ENCODE measurements at places on chromosomes 2 and 18.

- DNase-seq = no peak
These were observed 376.4 kb downstream of the INSIG2 start for GRCh38 chr2:118464546-118465265.

GRCh38 chr18:63106727-63107126, 212.8 kb downstream of the BCL2 start:
- DNase-seq = no peak

- DNase-seq = no peak
These were observed 219.2 kb downstream of the LRP1B start for GRCh38 chr2:141911485-141912066.

DNA sequence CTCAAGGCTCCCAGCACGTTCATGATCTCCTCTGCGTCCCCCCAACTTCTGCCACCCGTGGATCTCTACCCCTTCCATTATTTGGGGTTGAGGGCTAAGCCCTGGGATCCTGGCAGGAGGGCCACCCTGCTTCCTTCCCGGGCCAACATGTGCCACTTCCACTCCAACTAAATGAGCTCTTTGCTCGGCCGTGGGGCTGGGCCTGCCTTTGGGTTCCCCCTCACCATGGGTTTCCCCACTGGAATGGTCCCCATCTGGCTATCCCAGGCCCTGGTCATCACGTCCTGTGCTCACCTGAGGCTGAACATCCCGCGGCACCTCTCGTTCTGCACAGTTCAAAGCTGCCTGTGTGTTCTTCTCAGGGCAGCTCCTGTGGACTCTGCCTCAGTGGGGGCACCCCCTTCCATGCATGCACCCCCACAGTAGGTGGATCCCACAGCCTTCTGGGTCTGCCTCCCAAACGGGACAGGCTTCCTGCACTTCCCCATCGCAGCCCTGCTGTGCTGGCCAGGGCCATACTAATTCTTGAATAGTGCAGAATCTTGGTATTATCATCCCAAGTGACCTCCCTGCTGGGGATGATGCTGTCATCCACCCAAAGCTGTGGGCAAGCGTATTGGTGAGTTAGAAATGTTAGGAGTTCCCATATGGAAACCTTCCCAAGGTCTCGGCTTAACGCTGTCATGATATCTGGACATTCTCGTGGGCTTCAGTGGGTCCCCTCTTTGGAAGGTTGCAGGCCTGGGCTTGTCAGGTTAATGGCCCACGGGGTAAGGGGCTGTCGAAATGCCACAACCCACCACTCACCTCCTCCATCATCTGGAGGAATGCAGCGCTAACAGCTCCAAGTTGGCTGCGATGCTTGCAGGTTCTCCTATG, 150.5 kb upstream of the TWIST2 start:
- no peak for DNase-seq

DNA sequence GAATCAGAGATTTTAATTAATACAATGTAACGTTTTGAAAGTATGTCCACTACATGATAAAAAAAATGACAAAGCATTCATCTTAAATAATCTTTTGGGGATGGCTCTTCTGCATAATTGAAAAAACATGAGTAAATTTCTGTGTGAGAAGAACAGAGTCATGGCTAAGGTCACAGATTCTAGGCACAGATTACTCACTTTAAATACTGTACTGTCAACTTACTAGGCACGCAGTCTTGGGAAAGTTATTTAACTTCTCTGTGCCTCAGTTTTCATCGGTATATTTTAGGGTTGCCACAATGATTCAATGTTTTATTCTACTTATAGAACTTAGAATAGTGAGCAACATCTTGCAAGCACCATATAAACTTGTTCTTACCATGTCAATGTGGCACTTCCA, 49.2 kb downstream of the TMEFF2 start:
- DNase-seq = no peak

DNA sequence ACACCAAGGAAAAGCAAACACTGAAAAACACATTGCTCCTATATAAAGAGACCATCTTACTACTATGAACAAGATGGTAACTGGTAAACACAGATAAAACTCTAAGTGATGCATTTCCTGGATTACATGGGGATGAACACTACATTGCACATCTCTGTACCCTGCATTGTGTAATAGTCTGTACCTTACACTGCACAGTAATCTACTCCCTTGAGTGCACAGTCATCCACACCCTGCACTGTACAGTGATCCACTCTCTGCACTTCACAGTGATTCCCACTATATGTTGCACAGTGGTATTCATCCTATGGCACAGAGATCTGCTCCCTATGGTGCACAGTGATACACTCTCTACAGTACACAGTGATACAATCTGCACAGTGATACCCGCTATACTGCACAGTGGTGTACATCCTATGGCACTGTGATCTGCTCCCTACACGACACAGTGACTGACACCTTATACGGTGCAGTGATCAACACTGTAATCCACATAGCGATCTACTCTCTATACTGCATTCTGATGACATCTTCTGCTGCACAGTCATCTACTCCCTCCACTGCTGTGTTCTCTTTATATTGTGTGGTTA, 462.2 kb upstream of the RGPD4 start:
- no peak for DNase-seq

GRCh38 chr2:208294482-208295024, 28.5 kb downstream of the PIKFYVE start:
- DNase-seq = no peak

DNA sequence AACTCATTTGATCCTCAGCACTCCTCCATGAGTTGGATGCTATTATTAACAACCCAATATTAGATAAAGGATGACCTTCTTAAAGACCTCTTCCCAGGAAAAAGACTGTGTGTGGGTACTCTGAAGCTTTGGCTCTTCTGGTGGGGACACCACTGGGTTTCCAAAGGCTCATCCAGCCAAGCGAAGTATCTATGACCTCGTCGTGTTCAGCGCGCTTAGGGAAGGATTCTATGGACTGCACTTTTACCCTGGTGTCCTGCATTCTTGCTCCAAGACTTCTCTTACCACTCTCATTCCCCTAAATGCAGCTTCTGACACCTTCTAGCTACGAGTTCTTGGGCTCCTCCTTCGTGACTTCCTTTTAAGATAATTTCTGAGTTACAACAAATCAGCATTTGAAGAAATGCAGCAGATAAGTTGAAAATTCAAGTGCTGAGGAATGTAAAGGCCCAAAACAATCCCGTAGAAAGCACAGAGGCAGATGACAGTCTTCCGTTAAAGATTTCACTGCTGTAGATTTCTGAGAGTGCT, 673 bp upstream of the HNMT start:
- DNase-seq = no peak

DNA sequence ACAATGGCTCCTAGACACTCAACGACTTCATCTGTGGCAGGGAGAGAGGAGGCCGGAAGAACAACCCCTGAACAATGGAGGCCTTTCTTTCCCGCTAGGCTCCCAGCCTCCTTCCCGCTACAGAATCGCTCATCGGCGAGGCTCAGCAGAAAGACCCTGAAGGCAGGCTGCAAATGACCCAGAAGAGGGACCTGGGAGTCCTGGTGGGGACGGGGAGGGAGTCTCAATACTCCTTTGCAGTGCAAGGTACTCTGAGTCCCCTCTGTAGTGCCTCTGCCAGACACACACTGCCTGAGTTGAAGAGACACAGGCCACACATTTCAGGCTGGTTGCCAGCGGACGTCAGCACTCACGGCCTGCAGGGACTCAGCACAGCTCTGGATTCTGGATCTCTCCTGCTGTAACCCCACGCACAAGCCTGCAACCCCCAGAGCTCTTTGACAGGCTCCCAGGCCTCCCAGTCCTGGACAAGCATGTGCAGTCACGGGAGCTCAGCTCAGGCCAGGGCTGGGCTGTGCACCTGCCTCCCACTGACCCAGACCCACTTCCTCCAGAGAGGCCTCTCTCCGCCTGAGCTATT, 6.1 kb downstream of the GPR17 start:
- DNase-seq = no peak

DNA sequence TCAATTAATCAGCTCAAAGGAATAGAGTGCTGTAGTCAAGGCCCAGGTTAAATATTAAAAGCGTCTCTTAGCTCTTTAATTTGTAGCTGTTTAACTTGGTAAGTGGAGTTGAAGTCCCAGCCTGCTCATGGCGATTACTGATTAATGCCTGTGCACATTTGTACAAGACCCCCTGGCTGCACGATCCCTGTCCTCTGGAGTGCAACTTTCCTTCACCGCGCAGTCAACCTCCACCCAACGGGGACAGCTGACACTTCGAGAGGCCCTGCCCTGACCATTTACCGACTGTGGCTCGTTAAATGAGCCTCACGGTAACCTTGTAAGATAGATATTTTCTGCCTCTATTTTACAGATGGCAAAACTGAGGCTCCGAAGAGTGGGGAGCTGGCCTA, 5.5 kb upstream of the CYS1 start:
- DNase-seq = no peak

DNA sequence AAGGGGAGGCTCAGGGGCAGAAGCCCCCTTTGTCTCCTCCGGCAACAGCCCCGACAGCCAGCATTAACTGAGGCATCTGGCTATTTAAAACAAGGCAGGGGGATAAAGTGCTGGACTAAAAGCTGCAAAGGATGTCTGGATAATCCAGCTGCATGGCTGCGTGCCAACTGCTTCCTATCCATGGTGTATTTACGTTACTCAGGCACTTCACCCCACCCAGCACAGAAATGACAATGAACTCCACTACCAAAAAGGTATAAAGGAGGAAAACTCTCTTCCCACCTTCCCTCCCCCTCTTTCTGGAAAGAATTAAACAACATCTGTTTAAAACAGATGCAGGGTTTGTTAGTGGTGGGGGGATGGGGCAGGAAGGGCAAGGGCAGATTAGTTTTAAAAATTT, 82.5 kb downstream of the SPRED2 start:
- peak; percentile 71 for DNase-seq

DNA sequence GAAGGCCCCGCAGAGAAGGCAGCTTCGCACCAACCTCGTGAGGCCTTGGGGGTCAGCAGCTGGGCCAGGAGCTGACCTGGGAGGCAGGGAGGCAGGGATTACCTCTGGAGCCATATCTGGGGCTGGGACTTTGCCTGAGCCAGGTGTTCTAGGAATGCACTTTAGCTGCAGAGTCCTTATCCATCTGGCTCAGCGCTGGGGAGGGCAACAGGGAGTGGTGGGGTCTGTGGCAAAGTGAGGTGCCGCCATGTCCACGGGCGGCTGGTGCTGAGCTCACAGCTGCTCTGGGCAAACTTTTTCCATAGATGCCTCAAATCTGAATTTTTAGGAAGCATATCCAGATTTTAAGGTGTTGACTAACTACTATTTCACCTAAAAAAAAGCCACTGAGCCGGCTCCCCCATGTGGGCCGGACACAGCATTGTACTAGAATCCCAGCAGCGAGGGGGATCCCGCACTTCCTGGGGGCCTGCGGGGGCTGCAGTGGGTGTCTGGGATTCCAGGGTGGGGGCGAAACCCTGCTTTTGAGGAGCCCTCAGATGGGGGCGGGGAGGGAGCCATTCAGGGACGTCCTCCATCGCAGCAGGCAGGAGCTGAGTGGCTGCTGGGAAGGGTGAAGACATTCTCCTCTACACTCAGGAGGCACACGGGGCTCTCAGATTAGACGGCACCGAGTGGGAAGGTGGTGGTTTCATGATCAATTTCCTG, 34.6 kb downstream of the RTP5 start:
- no peak for DNase-seq

DNA sequence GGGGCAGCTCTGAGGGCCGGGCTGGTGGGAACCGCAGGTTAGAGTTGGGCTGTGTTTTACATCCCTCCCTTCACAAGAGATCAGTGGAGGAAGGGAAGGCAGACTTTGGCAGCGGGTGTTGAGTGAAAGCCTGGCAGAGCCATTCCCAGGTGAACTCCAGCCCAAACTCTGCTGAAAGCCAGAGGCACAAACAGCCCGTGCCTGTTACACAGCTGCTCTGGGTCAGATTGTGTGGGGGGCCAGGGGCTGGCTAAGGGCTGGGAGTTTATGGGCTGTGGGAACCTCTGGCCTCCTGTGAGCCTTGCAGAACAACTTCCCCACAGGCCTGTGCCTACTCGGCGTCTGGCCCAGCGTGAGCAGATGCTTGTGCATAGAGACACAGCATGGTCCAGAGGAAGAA, 286.8 kb downstream of the CLIP4 start:
- DNase-seq = no peak

DNA sequence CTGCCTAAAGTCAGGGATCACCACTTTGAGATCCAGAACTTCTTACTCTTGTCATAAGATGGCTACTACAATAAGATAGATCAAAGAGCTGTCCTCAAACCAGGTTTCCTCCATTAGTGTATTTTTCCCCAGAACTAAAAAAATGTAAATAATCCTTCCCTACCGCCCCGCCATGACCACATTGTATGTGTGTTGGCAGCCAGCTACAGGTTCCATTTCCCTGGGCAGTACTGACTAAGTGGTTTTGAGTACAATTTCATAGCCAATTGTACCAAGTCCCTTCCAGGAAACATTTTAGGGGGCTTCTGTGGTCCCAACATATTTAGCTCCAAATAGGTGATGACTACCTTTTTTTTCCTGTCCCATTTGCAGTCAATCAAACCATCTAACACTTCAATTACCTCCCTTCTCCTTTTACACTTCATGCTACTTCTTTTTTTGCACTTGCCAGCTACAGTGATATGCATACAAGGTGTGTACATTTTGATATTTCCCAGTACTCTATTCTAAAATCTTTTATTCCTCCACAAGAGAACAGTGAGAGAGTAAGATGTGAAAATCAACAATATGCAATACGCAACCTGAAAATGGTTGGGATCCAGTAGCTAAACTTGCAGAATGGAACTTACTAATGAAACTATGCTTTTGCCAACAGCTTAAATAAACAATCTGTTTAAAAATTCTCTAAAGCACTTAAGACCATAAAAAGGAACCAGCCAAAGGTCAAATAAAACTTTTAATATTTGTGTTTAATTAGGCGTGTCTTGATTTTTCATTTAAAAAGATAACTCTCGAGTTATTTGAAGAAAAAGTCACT, 3.9 kb downstream of the PUM2 start:
- DNase-seq = no peak

GRCh38 chr2:143704451-143705106, 575.4 kb downstream of the ARHGAP15 start:
- DNase-seq = no peak

DNA sequence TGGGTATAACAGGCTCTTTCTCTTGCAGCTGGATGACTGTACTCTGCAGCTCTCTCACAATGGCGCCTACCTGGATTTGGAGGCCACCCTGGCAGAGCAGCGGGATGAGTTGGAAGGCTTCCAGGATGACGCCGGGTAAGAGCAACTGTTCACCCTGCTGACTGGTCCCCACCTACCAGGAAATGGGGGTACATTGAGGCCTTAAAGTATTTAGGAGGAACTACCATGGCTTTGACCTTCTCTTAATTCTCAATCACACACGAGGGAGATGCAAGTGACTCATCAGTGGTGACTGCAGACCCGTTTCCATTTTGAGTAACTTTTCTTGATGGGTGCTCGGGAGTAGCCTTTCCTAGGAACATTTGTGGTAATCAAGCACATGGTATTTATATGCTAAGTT, 58.0 kb downstream of the FHOD3 start:
- no peak for DNase-seq
